ENCODE measurements at places on chromosomes 12 and 14.

- DNase-seq: no peak
These were observed 327.8 kb downstream of the PDZRN4 start for GRCh38 chr12:41515953-41516352.

GRCh38 chr14:35285168-35286002 lies 6.8 kb upstream of the PSMA6 start:
- DNase-seq: no peak

GRCh38 chr12:115869604-115870003 lies 407.9 kb downstream of the MED13L start:
- DNase-seq: no peak

DNA sequence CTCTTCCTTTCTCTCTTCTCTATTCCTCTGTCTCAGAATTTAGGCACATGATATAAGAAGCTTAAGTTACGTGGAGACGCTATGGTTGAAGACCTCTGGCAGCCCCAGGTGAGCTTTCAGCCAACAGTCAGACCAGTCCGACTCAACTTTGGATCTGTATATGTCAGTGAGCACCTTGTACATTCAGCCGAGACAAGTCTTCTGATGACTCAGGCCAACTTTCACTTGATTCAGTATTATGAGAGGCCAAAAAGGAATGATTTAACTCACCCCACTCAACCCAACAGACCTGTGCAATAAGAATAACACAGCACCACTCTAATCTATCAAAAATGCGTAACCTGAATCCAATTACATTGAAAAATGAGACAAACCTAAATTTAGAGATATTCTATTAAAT lies 47.5 kb upstream of the FOXG1 start:
- DNase-seq: no peak

DNA sequence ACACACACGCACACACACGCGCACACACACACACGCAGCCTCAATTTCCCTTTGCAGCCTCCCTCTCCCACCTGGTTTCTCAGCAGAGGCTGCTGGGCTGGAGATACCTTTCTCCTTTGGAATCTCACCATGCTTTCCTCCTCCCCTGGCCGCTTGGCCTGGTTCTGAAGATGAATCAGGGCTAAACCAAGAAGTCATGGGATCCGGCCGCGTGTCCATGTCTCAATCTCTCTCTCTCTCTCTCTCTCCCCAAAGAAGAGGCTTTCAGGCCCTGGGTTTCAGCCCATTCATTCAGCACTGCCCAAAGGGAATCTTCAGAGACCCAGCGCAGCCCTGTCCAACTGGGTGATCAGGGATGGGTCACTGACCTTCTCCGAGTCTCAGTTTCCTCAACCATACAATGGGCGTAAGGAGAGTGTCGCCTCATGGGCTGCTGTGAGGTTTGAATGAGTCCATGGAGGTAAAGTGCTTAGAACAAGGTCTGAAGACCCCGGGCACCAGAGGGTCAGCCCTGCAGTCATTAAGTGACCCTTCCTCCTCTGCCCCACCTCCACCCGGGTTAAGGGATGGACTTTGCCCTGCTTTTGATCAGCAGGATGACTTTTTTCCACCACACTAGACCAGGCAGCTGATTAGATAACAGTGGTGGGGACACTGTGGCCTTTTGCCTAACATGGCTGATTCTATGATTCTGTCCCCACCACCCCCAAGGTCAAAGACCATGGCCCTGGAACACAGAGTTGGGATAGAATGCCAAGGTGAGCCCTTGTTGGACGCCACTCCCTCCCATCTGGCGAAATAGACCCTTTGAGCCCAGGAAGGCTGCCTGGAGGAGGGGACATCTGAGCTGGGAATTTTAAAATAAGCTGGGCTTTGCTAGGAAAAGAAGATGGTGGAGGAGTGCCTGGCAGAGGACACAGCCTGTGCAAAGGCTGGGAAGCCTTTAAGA lies 42.1 kb downstream of the SCARB1 start:
- no peak for DNase-seq

GRCh38 chr12:106274575-106275121 lies 26.8 kb upstream of the CKAP4 start:
- no peak for DNase-seq

- DNase-seq: no peak
These were observed 70.6 kb upstream of the SLC24A4 start for GRCh38 chr14:92252323-92252722.

- DNase-seq: no peak
These were observed 26.3 kb downstream of the KRT18 start for GRCh38 chr12:52975204-52975603.

- DNase-seq: no peak
These were observed 47.6 kb upstream of the FOXJ2 start for GRCh38 chr12:7984900-7985299.

DNA sequence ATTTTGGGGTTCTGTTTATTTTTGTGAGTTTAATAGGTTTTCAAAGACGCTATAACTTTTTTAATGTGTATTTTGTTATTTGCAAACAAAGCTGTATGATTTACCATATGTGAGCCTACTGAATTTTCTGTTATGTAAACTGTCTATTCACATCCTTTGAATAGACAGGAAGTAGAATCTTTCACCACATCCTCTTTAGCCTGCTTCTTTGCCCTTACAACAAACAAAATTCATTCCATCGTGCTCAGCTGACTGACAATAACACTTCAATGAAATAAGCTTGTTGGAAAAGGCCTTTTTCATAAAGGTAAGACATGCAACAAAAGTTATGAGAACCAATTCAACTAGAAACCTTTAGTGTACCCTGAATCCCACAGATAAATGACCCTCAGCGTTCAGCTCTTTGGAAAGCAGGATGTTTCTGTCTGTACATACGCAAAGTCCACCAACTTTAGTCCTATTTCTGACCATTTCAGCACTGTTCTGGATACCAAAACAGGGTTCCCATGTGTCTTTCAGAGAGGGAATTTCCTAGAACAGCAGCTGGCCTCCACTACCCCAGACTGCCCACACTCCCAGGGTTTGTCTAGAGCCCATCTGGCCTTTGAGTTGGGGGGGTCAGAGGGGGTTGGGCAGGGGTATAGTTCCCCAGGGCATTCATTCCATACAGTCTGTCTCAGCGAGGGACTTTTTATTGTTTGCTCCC lies 71.3 kb downstream of the DUSP6 start:
- no peak for DNase-seq

DNA sequence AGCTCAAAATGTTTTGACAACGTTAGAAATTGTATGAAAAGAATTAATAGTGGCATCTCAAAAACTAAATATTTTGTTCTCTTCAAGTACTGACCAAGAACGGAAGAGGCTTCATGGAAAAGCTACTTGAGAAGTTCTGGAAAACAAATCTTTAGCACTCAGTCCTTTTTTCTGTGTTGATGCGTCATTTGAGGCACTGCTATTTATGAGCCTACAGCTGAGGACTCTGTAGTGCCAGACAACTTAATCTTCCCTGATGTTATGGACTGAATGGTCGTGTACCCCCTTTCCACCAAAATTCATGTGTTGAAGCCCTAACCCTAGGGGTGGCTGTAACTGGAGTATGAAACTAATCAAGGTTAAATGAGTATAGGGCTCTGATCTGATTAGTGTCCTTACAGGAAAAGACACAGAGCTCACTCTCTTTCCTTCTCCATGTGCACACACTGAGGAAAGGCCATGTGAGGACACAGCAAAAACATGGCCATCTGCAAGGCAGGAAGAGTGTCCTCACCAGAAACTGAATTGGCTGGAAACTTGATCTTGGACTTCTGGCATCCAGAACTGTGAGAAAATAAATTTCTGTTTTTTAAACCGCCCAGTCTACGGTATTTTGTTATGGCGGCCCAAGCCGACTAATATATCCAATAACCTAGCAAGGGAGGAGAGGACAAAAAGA lies 337.0 kb upstream of the CLEC14A start:
- DNase-seq: no peak

GRCh38 chr12:68786929-68787328 lies 21.0 kb upstream of the MDM2 start:
- DNase-seq: no peak

DNA sequence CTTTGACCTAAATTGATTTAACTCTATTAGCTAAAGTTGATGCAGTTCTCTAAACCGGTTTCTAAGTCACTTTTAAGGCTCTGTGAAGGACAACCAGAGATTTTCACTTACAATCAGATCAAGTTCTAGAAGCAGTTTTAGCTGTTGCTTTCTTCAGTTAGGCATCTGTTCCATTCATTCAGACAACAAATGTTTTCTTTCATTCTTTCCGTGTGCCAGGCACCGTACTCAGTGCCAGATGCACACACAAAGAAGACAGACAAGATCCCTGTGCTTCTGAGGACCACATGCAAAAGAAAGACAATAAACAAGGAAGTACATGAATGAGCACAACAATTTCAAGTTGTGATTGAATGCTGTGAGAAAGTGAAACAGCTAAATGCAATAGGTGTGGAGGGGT lies 11.1 kb upstream of the EGLN3 start:
- no peak for DNase-seq

DNA sequence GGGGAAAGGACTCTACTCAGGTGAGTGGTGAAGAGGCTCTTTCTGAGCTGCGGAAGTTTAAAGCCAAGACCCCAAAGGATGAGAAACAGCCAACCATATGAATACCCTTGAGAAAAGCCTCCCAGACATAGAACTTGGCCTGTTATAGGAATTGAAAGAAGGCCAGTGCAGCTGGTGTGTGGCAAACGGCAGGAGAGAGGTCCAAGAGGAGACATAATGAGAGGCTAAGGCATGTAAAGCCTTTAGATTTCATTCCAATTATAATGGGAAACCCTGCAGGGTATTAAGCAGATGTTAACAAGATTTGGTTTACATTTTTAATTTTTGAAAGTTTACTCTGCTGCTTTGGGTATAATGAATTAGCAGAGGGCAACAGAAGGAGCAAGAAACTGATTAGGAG lies 552.1 kb upstream of the FBXO33 start:
- no peak for DNase-seq

DNA sequence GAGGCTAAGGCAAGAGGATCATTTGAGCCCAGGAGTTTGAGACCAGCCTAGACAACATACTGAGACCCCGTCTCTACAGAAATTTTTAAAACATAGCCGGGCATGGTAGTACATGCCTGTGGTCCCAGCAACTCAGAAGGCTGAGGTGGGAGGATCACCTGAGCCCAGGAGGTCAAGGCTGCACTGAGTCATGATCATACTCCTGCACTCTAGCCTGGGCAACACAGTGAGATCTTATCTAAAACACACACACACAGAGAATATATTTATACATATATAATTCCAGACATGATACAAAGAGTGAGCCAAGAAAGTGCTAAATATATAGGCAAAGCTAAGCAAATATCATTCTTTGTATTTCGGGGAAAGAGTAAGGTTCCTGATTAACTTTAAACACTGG lies 9.4 kb downstream of the ZFC3H1 start:
- no peak for DNase-seq

GRCh38 chr12:107329569-107330324 lies 236.4 kb upstream of the CRY1 start:
- no peak for DNase-seq

- DNase-seq: no peak
These were observed 148.1 kb upstream of the NRXN3 start for GRCh38 chr14:78022059-78022458.

DNA sequence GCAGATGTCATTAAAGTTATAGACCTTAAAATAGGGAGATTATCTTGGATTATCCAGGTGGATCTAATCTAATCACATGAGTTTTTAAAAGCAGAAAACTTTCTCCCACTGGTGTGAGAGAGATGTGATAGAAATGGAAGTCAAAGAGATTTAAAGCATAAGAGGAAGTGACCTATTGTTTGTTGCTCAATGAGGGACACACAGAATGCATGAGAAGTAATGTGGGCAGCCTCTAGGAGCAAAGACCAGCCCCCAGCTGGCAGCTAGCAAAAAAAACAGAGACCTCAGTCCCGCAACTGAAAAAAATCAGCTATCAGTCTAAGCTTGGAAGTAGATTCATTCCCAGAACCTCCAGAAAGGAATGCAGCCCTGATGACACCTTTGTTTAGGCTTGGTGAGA lies 24.6 kb upstream of the ANP32D start:
- DNase-seq: no peak

- no peak for DNase-seq
These were observed 6.8 kb downstream of the ART4 start for GRCh38 chr12:14836336-14837210.

DNA sequence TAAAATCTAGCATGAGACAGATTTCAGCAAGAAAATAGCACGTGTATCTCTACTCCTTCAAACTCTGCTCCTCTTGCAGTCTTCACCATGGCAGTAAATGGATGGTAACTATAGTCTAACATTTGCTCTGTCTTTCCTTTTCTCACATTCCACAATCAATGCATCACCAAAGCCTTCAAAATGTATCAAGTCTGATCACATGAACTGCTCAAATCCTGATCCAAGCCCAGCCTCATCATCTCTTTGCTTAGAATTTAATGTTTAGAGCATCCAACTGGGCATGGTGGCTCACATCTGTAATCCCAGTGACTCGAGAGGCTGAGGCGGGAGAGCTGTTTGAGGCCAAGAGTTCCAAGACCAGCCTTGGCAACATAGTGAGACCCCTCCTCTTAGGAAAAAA lies 45.9 kb downstream of the CDK17 start:
- no peak for DNase-seq

DNA sequence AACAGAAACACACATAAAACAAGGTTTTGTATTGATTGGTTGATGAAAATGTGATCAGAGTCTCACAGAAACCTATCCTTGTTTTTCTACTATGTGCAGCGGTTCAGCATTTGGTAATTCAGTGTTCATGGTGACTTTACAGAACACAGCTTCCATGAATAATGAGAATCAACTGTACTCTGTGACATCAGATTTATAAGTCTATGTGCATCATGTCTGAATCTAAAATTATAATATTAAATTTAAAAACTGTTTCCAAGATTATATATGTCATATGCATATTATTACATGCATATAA lies 104.3 kb downstream of the SLC16A7 start:
- DNase-seq: no peak

DNA sequence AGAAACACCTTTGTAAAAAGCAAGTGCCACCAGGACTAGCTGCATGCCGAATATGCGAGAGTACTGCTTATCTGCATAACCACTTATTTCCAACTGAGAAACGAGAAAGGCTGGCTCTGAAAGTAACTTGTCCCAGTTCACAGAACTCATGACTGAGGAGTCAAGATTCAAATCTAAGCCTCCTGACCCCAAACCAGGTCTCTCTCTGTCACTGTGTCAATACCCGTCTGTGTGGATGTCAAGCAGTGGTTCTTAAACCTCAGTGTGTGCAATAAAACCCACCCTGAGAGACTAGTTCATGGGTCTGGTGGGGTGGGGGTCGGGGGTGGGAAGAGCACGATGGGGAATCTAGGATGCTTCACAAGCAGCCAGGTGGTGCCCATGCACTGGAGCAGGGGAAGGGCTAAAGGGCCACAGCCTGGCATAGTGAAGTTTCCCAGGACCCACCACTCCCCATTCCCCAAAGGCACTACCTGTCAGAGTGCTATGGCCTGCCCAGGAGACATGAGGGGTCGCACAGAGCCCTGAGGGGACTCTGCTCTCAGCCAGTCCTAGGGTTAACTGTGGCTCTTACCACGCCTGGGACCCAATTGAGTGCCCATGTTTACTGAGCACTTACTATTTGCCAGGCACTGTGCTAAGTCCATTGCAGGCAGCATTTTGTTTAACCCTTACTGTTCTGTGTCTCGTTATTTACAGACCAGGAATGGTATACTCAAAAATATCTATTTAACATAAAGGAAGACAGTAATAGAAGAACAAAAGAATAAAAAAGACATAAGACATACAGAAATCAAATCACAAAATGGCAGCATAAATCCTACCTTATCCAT lies 33.4 kb upstream of the PNMA1 start:
- no peak for DNase-seq

- DNase-seq: no peak
These were observed 131.9 kb upstream of the CLEC14A start for GRCh38 chr14:38387821-38388220.

All from gastrocnemius medialis (tissue), 4 donors.